Fibroblast of skin of scalp (primary cell): ENCODE measurements at places on chromosomes 3 and 15.

DNA sequence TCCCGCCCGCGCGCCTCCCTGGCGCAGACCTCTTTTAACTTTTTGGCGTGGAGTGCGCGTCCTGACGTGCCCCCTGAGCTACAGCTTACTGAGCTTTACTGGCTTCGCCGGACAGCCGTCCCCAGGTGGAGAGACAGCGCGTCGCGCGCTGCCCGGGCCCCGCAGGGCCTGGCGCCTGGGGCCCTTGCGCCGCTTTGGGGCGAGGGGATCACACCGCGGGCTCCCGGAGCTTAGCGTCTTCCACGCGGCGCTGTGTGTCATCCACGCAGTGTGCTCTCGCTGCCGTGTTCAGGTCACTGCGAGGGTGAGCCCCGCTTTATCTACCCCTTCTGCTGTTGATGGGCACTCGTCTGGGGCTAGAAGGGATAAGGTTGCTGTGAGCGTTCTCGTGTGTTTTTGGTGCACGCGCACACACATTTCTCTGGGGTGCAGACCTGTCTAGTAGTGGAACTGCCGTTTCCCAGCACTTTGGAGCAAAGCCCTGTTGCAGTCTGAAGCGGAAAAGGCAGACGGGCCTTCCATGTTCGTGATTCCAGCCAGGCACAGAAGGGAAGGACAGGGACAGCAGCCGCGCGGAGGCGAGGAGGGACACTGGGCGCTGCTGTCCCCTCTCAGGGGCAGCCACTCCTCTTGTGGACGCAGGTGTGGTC is 33.1 kb upstream of the ALDH1L1 start:
- DNase-seq: peak; percentile 9

DNA sequence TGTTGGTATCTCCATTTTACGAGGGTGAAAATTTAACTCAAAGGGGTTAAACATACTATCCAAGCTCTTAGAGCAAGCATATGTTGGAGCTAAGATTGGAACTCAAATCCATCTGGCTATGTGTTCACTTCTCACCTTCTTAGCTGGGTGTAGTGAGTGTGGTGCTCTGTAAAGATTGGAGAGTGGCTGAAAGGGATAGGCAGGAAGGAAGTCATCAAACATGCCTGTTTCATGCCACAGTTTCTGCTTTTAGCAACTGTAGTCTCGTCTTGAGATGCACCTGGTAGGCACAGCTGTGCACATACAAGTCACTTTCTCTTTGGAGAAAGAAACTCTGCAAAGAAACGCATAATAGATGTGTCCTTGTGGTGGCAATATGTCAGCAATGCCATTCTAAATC is 189.1 kb upstream of the MDFIC2 start:
- no peak for DNase-seq

DNA sequence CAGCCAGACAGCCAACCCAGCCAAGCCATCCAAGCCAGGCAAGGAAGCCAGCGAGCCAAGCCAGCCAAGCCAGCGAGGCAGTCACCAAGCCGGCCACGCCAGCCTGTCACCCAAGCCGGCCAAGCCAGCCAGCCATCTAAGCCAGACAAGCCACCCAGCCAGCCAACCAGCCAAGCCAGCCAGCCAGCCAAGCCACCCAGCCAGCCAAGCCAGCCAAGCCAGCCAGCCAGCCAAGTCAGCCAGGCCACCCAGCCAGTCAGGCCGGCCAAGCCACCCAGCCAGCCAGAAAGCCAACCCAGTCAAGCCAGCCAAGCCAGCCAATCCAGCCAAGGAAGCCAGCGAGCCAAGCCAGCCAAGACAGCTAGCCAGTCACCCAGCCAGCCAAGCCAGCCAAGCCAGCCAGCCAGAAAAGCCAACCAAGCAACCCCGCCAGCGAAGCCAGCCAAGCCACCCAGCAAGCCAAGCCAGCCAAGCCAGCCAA is 201.2 kb downstream of the GOLGA6L6 start:
- no peak for DNase-seq

DNA sequence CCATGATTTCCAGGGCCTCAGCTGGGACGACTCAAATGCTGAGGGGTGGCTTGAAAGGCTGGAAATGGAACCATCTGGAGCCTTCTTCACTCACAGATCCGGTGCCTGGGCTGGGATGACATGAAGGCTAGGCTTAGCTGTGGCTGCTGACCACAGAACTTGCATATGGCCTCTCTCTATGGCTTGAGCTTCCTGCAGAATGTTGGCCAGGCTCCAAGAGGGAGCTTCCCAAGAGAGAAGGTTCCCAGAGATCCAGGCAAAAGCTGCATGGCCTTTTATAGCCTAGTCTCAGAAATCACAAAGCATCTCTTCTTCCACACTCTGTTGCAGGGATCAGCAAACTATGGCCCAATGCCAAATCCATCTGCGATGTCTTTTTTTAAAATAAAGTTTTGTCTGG is 44.8 kb downstream of the GATM start:
- peak; percentile 67 for DNase-seq

GRCh38 chr3:157045238-157045850 is 114.6 kb downstream of the CCNL1 start:
- peak; percentile 14 for DNase-seq

DNA sequence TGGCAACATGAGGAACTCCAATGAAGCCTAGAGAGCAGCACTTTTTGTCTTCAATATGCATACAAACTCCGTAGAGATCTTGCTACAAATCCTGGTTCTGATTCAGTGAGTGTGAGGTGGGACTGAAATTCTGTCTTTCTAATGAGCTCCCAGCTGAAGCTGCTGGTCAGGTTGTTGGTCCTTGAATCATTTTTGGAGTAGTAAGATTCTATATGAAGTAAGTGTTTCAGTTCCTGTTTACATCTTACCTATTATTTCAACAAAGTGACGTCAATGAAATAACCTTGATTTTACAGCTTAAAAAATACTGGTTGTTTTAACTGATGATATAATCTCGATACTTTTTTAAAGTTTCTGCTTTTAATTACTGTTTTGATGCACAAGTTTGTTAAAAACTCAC is 33.9 kb downstream of the SHQ1 start:
- no peak for DNase-seq

DNA sequence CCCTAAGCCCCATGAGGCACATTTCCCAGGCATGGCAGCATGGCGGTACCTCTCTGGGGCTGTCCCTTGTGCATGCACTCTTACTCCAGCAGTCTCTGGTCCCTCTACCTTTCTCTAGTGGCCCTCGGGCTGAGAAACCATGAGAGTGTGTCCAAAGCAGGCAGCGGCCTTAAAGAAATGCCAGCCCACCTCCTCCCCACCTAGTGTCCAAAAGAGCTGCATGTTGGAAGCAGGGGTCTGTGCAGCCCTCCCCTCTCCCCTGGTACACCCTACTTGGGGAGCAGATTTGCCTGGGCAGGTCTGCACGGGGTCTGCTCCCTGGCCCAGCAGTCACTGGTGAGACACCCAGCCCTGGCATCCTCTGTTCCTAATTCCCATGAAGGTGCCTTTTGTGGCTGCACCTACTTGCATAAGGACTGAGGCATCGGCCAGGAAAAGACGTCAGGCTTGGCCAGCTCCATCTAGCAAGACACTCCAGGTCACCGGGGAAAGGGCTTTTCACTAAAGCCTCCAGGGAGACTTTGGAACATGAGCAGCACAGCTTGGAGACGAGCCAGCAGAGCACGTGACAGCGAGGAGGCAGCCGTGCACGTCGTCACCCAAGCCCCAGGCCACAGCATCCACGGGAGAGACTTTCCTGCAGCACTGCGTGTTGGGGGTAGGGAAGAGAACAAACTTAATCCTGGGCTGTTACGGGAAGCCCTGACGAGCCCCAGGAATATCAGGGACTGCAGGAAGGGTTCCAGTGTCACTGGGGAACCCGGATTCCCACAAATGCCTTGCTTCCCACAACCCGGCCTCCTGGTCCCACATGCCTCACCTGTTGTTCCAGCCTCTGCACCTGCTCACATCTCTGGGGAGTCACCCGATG is 38.8 kb downstream of the TM2D3 start:
- DNase-seq: peak; percentile 54

DNA sequence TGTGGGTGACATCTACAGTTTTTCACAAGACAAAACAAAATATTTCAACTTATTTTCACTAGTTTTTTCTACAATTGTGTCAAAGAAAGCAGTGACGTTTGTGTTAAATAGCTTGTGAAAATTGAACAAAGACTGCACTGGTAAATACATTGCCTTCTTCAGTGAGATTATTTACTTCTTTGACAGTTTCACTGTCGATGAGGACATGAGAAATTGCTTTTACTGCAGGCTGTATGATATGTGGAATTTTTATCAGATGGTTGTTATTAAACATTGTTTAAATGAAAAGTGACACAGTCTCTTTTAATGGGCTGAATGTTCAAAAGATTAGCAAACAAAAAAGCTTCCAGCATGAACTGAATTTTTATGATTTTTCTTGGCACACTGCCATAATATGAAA is 773.9 kb upstream of the CADM2 start:
- no peak for DNase-seq

- DNase-seq: no peak
Measured at GRCh38 chr3:164360078-164360578, 718.2 kb downstream of the SI start.

DNA sequence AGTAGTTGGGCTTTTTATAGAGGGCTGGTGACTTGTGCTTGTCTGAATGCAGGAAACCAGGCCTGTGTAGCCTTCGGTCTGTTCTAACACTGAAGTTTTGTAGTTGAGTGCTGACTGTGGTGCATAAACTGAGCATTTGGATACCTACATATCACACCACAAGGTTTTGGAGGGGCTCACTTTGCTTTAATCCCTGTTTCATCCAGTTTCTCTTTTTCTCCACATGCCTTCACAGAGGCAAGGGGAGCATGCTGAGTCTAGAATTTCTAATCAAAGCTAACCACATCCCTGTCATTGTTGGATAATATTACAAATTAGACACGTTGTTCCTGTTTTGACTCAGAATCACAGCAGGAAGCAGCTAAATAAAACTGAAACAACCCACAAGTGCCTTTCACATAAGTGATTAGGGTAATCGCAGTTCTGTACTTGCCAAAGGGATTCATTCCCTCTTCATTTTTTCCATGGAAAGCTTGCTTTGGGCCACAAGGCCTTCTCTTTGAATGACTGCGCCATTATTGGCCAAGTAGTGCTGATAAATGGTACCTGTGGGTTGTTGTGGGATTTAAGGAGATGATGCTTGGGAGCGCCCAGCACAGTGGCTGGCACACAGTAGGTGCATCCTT is 48.9 kb downstream of the TGFBR2 start:
- DNase-seq: peak; percentile 78

DNA sequence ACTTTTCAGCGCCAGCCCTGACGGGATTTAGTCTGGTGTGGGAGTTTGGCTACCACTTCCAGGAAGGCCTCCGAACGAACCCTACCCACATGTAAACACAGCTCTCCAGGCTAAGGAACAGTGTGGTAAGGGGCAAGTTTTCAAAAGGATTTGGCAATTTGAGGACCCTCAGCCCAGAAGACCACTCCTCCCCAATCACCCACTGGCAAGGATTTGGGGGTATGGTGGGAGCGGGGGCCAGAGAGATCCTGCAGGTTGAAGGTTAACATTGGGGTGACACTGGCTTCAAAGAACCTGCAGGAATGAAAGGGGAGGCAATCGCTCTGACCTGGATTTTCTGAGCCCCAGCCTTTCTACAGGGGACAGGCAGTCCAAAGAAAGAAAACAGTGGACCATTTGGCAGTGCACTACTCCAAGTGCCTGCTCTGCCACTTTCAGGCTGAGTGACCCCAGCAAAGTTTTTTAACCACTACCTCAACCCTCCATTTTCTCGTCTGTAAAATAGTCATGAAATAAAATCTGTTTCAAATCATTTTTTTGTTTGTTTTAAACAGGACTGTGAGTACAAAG is 34.5 kb downstream of the ZIC4 start:
- DNase-seq: no peak

DNA sequence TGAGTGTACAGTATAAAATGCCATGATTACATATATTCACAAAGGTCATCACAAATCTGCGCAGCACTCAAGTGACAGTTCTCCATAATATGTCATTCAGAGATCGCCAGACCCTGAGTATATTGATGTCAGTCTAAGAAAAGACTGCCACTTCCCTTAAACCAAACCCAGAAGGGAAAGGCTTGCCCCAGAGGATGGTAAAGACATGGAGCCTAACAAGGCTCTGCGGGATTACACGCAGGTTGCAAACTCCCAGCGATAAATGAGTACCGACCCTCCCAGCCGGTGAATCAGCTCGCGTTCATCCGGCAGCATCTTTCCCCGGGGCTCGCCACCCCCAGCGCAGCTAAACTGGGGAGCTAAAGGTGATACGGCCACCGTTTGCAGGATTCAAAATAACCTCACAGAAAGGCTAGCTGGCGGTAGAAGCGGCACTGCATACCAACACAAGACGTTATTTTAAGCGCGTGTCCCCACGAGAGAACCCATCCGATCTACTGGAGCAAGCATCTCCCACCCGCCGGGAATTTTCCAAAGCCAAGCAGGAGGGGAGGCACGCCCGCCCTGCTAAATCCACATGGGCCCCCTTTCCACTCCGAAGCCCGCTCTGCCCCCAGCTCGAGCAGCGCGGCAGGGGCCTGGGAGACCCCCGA is 643 bp downstream of the MYO5A start:
- DNase-seq: peak; percentile 22

- DNase-seq: no peak
Measured at GRCh38 chr3:10982782-10983181, 9.8 kb upstream of the SLC6A1 start.

DNA sequence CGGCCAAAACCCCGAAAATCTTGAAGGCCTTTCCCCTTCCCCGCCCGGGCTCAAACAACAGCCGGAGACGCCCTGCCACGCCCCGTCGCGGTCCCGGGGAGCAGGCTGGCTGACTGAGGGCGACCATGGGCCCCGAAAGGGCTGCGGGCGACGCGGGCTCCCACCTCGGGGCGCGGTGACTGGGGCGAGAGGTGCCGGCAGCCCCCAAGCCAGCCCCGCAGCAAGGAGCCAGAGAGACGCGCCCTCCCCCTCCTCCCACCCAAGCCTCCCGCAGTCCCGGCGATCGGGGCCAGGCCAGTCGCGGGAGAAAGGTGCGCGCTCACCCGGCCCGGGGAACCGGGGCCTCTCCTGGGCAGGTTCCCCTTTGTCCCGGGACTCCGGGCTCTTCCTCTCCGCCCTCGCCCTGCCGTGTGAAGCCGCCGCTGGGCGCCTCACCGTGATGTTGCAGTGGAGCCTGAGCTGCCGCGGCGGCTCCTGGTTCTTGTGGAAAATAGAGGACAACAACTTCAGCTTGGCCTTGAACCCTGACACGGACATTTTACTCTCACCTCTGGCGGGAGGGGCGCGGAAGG is 30.6 kb upstream of the ZSCAN2 start:
- DNase-seq: peak; percentile 40

- DNase-seq: no peak
Measured at GRCh38 chr3:94787066-94787465, 724.2 kb downstream of the NSUN3 start.

DNA sequence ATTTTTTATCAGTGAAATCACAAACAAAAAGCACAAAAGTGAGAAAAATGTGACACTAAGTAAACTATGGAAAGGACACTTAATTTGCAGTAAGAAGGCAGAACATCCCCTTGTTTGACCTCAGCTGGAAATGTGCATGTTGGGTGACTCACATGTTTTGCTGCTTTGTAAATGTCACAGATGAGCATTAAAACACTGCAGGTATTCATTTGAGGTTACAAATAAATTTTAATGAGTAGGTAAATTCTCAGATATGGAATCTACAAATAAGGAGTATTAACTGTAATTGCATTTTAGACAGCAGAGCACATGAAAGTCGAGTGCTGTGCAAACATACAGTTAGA is 20.3 kb downstream of the CHMP2B start:
- DNase-seq: no peak
